ENCODE measurements at places on chromosomes 13 and 19.
A peak's percentile ranks its signal among the peaks of the same experiment; 100 is the strongest.

GRCh38 chr13:99281811-99282263 is 23.7 kb upstream of the GPR18 start:
- peak; percentile 82 for ATAC-seq

- no peak for ATAC-seq
Observed at GRCh38 chr19:14349426-14349825, 31.8 kb upstream of the ADGRE5 start.

- no peak for ATAC-seq
Observed at GRCh38 chr13:32001154-32001768, 30.3 kb upstream of the FRY start.

- no peak for ATAC-seq
Observed at GRCh38 chr13:112341446-112341845, 34.7 kb upstream of the SPACA7 start.

DNA sequence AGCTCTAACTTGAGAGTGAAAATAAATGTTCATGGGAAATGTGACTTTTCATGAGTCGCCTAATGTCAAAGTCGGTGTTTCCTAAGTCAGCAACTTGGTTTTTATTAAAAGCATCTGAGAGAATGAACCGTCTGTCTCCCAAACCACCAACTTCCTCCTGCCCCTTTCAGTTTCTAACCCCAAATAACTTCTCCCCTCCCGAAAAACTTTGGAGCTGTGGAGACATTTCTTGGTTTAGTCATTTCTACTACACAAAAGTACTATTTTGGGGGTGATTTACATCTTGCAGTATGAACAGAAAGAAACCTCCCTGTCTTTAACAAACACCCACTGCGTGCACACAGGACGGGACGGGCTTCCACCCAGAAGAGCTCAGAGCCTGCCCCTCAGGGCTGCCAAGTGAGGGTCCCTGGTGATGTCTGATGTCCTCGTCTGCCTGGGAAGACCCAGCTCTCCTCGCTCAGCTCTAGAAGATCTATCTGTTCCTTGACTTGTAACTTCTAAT is 65.0 kb downstream of the RASA3 start:
- peak; percentile 29 for ATAC-seq

GRCh38 chr13:24574847-24575246 is 62.3 kb upstream of the PARP4 start:
- ATAC-seq = peak; percentile 20

GRCh38 chr19:45638930-45639729 is at the start of gene EML2:
EML2 (minus strand) TSS chr19:45639397; CDS start chr19:45639376, 21 bp downstream.
- no peak for ATAC-seq

All from activated CD4-positive, CD25-positive, alpha-beta regulatory T cell treated with anti-CD3 and anti-CD28 coated beads, Interleukin-2, amount 50 U/mL, for 24 hours (primary cell).